ENCODE measurements at places on chromosomes 16 and 17.

GRCh38 chr17:73541561-73541981 lies 102.7 kb downstream of the SDK2 start:
- no peak for DNase-seq

DNA sequence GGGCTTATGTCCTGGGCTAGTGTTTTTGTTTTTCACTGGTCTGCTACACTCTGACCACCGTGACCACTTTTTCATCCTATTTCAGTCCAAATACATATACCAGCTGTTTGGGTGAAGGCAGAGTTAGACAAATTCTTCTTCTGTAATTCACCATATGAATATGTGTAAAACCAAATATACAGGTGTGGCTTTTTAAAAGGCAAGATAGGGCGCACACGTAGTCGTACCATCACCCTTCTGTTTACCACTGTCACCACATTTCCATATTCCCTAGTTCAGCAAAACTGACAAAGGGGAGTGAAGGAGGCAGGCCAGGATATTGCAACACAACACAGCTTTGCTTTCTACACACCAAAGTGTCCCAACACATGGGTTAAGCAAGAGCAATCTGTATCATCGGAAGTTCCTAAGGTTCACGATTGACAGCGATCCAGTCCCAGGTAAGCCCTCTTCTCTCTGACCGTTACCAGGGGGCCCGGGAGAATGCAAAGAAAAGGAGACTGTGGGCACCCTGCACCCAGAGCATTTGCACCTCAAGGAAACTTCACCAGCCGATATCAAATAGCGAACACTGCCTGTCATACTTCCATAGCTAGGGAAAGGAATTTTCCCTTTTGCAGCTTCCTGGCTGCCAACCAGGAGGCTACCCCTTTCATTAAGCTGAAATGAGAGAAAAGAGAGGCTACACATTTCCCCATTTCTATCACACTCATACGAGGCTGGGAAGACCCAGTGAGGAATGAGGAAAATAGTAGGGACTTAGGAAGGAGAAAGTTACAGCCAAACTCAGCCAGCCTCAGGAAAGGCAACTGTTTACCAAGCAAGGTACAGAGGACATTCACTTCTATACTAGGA lies 23.1 kb downstream of the CREBBP start:
- DNase-seq: no peak

GRCh38 chr16:75754141-75754540 lies 27.9 kb upstream of the CPHXL start:
- no peak for DNase-seq

GRCh38 chr17:82807101-82807500 lies 32.7 kb downstream of the ZNF750 start:
- DNase-seq: no peak

DNA sequence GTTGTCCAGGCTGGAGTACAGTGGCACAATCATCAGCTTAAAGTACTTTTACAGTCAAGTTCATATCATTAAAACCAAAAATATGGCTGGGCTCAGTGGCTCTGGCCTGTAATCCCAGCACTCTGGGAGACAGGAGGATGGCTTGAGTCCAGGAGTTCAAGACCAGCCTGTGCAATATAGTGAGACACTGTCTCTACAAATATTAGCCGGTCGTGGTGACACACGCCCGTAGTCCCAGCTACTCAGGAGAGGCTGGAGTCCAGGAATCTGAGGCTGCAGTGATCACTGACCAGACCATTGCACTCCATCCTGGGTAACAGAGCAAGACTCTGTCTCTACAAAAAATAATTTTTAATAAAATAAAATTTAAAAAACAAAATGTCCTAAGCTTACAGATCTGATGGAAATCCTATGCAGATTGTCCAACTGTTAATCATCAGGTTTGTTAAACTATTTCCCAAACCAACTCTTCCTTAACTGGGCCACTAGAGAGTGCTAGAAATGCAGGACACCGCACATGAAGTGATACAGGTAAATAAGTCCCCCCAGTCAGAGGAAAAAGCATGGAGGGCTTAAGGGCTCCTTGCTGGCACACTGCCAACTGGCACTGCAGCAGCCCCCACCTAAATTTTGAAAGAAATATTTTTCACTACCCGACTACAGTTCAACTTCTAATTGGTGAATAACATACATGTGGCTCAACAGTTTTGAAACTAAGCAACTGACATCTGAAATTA lies 2.8 kb downstream of the USP22 start:
- no peak for DNase-seq

GRCh38 chr17:68029512-68030215 lies 5.9 kb upstream of the KPNA2 start:
- no peak for DNase-seq

- no peak for DNase-seq
These were observed 211.2 kb downstream of the RBFOX3 start for GRCh38 chr17:79399610-79400144.

GRCh38 chr17:67469208-67469980 lies 92.3 kb downstream of the PITPNC1 start:
- DNase-seq: no peak

DNA sequence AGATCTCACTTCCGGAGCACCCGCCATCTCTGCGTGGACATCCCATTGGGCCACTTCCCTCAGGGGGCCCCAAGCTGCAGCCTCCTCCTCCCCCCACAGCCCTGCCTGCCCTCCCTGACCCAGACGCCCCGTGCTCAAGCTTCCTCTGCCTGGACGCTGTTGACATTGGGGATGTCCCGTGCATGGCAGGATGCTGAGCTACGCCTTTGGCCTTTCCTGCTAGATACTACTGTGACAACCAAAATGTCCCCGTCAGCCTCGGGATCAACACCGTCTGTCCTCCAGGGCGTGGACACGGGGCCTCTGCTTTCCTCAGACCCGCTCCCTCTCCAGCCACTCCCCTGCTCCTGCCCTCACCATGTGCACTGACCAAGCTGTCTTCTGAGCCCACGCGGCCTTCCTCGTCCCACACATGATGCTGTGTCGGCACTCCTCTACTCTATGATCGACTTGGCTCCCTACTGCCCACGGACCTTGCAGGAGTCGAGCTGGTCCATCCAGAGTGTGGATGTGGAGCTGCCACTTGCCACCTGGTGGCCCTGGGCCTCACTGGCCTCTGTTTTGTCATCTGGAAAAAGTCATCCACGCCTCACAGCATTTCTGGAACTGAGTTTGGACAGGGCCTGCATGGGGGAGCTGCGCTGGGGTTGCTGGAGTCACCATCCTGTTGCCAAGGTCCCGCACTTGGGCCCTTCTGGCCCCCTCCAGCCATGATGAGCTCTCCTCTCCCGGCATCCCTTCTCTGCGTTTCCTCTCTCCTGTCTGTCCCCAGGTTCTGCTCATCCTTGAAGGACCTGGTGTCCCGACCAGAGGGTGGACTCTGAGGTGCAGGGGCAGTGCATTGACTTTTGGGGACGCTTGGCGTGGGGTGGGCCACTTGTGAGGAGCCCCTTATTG lies 221.7 kb upstream of the CIBAR2 start:
- no peak for DNase-seq

GRCh38 chr16:22727285-22728166 lies 86.4 kb upstream of the HS3ST2 start:
- DNase-seq: no peak

- no peak for DNase-seq
These were observed 17.4 kb downstream of the ZNF423 start for GRCh38 chr16:49838441-49839016.

DNA sequence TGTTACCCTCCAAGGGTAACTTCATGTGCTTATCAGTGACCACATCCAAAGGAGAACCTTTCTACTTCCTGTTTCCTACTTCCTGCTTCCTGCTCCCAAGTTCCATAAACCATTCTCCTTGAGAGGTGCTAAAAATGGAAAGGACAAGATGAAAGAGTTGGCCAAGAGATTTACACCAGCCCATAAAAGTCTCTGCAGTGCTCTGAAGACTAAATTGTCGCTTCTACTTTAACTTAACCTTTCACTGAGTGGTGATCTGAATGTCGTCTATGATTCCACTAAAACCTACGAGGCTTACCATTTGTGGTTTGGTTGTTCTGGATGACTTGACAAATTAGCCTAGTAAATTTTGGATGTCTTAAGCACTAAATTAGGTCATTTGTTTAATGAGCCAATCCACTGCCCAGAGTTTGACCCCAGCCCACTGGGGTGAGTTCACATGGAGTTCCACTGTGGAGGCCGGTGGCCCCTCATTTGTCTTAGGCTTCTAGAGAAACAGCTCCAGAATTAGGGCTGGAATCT lies 333.1 kb downstream of the FOXL1 start:
- DNase-seq: no peak

DNA sequence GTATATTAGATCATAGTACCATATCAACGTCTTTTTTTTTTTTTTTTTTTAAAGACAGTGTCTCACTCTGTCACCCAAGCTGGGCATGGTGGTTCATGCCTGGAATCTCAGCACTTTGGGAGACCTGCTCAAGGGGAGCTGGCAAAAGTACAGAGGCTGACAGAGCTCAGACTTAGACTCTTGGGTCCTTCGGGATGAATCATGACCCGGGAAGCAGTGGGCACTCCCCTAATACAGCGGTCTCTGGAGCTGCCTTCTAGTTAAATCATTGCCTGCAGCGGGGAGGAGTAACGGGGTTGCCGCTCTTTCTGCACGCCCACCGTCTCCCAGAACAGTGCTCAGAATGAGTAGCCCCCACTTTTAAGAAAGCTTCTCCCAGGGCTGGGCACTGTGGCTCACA lies 174.4 kb downstream of the CPPED1 start:
- DNase-seq: no peak

- no peak for DNase-seq
These were observed 7.1 kb downstream of the TAF1C start for GRCh38 chr16:84179612-84180320.

DNA sequence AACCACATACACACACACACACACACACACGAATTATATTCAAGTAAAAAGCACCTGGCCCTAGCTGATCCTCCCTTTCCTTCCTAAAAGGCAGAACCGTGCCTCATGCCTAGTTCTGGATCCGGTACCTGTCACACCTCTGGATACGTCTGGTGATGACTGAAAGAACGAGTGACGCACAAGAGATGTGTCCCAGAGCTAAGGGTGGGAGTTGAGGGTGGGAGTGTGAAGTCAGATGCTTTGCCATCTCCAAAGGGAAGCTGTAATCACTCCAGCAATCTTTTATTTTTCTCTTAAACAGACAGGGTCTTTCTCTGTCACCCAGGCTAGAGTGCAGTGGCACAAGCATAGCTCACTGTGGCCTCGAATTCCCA lies 26.5 kb upstream of the GSG1L start:
- DNase-seq: no peak

DNA sequence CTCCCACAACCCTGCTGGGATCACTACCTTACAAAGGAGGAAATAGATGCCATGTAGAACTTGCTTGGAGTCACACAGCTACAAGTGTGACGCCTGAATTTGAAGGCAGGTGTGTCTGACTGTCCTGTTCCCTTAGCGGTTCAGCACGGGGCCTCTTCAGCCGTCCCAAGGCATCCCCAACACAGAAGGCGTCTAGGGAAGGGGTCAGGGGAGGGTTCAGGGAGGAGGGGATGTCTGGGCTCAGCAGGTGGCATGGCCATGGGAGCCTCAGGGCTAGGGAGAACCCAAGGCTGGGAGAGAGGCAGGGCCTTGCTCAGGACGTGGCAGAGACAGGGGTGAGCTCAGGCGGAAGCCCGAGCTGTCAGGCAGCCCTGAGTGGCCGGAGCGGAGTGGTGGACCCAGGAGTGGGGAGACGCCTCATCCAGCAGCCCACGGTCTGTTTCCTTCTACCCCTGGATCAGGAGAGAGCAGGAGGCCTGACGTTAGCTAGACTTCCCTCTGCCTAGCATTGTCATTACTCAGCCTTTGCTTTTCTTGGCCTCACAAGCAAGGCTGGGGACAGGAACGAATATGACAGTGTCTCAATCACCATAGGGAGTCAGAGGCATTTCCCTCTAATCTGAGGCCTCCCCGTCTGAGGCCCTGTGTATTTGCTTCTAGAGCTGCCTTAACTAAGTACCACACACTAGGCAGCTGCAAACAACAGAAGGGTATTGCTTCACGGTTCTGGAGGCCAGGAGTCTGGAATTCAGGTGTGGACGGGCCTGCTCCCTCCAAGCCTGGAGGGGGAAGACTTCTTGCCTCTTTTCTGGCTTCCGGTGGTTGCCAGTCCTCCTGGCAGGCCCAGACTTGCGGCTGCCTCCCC lies 31.3 kb upstream of the ANKRD40CL start:
- no peak for DNase-seq

DNA sequence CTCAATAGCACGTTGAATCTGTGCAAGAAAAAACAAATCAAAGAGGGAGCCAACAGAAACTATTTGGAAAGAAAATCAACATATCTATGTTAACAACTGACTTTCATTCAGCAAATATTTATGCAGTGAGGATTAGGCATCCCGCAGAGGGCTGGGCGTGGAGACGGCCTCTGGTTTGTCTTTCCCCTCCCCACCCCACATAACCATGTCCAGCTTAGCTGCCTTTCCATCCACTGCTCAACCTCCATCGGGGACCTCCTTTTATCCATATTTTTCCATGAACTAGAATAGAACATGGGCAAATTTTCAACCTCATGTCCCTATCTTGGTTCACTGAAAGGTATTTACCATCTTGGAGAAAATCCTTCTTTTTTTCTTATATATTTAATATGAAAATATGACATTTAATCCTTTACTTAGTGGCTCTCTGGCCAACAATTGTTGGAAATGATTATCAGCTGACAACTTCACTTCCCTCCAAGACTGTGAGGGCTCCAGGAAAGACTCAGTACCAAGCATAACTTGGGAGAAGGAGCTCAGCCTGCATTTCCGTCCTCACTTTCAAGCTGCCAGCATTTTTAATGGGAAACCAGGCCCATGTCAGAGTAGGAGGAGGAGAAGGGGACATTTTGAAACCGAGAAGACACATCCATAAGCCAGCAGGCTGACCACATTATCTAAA lies 462.6 kb upstream of the MAF start:
- DNase-seq: no peak

- DNase-seq: no peak
These were observed 18.9 kb downstream of the TMEM132E start for GRCh38 chr17:34598161-34598776.

- no peak for DNase-seq
These were observed 434.6 kb upstream of the MON1B start for GRCh38 chr16:76756423-76756822.

DNA sequence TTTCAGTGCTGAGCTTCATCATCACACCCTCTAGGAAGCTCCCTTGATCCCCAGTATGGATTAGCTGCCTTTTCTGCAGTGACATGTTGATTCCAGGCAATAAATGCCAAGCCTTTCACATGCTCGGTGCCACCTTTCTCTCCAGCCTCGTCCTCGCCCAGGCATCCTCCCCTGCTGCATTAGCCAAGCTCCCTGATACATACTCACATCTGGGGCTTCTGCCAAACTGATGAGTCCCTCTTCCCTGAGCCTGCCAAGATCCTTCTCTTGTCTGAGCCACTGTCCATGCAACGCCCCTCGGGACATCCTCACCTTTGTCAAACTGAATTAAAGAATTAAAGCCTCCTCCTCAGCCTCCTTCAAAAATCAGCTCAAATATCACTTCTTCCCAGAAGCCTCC lies 538.5 kb upstream of the CDH11 start:
- DNase-seq: no peak
